ENCODE measurements at places on chromosomes 2 and 18. TPM values are rescaled to one million over a fixed set of nuclear protein-coding genes. Genes with fewer than 3 reads are reported as not detected.

The TEKT4 gene
- not detected for total RNA-seq

The UGT1A5 gene
- not detected for total RNA-seq

The DQX1 gene
- total RNA-seq, result 0.20 TPM

DNA sequence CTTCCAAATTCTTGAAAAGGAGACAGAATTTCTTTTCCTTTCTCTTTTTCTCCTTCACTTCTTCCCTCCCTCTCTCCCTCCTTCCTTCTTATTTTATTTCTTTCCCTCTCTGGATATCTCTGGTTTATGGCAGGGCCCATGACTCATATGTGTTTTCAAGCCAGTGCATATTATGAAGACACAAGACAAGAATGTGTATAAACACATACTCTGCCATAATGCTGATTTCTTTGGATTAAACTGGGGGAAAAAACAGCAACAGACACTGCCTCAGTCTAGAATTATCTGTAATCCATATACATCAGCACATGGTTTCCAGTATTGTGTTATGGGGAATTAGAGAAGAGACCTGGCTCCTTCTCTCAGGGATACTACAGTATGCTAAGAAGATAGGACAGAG lies 82.8 kb upstream of the CPO start:
- no peaks in the 10 kb centered on the region for H3K27me3 ChIP-seq
- H3K4me1 ChIP-seq, result peaks cover 18% of the 10 kb centered on the region
- DNase-seq, result no peak
- peaks cover 2% of the 10 kb centered on the region for H3K36me3 ChIP-seq

- no peak overlapping the region for H3K4me3 ChIP-seq
- H3K36me3 ChIP-seq, result no peaks in the 10 kb centered on the region
- peaks cover 5% of the 10 kb centered on the region for H3K27me3 ChIP-seq
- no peak for DNase-seq
- H3K4me1 ChIP-seq, result no peaks in the 10 kb centered on the region
These were observed 2.2 kb upstream of the SCN2A start for GRCh38 chr2:165237056-165237455.

DNA sequence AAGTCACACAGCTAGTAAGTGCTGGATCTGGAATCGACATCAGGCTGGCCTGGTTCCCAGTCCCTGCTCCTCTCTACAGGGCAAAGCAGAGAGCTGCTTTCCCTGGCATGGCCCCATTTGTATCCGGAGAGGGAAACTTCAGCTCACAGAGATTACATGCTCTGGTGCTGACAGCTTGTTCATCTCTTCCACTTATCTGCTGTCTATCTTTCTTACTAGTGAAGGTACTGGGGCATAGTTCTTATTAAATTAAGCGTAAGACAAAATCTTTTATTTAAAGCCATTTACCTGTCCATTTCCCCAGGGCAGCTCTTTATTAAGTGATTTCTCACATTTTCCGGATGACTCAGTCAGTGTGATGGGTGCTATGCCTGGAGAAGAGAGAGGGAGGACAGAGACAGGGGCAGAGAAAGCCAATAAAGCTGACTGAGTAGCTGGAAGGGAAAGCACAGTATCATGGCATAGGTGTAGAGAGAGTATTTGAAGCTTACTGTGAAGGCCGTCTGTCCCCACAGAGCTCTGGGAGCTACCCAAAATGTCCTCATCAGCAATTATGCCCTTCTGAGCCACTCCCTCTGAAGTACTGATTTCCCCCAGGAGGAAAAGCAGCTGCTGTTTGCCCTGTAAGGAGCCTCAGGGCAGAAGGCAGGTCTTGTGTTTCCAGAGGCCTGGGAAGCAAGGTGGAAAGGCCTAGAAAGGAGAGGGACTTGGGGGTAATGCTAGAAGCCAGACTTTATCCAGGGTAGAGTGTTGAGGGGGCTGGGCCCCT lies 44.1 kb upstream of the EPAS1 start:
- no peak overlapping the region for H3K4me3 ChIP-seq
- no peak for DNase-seq
- peaks cover 4% of the 10 kb centered on the region for H3K4me1 ChIP-seq
- no peak overlapping the region for H3K27ac ChIP-seq
- H3K27me3 ChIP-seq, result peaks cover 13% of the 10 kb centered on the region
